ENCODE measurements at places on chromosomes 2 and 18. TPM values are rescaled to one million over a fixed set of nuclear protein-coding genes. Genes with fewer than 3 reads are reported as not detected.

- no peak for DNase-seq
Measured at GRCh38 chr2:31222071-31222470, 4.8 kb upstream of the CAPN14 start.

DNA sequence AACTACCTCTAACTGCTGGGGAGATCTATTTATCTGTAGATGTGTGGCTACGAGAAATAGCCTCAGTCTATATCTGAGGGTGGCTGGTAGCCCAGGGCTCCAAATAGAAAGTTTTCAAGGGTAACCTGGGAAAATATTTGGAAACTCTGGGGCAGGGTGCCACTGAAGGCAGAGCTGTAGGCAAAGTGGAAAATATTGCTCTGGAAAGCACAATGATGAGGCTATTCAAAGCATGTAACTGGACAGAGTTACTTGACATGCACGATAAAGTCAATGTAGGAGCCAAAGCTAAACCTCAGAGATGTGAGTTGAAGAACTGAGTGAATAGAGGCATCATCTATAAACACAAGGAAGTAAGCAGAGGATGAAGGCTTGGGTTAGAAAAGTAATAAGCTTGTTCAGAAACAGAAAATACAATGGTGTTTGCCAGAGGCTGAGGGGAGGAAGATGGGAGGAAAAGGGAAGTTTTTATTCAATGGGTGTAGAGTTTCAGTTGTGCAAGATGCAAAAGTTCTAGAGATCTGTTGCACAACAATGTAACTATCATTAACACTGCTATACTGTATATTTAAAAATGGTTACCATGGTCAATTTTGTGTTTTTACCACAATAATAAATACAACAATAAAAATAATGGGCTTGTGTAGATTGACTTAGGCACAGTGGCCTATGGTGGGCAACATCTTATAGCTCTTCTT, 171.6 kb downstream of the MBD2 start:
- DNase-seq: no peak

- peak; percentile 19 for DNase-seq
Measured at GRCh38 chr2:138827426-138828054, 47.4 kb upstream of the NXPH2 start.

DNA sequence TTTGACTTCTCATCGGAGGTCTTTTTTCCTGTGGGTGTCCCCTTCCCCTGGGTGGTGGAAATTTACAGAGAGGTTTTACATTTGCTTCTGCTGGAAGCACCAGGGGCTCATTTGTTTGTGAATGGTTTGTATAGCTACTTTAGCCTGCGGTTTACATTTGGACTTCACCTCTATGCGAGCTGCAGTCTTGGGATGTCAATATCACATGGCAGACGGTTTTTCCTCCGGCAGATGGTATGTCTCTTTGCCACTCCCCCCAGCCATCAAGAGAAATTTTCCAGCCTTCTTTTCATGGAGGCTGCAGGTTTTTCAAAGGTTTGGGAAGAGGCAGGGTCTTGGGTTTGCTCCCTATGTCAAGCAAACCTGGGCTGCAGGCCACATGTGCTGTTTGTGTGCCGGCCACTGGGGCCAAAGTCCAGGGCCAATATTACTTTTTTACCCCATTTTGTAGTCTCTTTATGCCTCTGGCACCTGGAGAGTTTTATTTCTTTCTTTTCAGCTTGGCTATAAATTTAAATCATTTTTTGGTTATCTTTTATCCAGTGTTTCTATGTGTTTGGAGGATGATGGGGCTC, 23.9 kb upstream of the BOD1L2 start:
- no peak for DNase-seq

- DNase-seq: no peak
Measured at GRCh38 chr18:68083776-68084175, 567.3 kb upstream of the DSEL start.

DNA sequence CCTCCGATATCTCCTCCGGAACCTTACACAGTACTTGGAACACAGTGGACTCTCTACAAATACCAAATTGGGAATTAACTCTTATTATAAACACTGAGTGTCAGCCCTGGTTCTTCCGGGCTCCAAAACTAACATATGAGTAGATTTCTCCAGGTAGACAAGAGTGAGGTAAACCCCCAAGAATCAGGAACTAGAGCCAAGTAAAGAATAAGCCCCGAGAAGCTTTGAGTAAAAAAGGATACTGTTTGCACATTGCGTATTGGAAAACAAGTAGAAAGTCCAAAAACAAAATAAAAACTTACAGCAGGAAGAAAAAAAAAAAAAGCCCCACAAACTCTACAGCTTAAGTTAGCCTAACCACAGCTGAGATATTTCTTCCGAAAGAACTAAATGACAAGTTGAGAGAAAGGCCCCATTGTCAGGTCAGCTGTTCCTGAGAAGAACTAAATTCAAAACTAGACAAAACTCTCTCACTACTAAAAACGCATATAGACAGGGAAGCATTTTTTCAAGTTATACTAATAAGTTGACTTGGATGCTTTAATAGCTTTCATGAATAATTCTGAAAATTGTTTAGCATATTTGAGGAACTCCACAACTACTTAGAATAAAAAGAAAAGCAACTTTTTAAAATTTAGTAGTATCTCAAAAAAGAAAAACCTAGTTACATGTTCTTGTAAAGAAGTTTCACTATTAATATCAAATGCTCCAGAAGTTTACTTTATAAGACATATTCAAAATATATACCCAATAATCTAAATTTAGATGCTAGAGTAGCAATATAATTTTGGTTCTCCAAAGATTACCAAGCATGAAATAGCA, 4.3 kb upstream of the HAAO start:
- no peak for DNase-seq

The CRYBA2 gene
- not detected for total RNA-seq

DNA sequence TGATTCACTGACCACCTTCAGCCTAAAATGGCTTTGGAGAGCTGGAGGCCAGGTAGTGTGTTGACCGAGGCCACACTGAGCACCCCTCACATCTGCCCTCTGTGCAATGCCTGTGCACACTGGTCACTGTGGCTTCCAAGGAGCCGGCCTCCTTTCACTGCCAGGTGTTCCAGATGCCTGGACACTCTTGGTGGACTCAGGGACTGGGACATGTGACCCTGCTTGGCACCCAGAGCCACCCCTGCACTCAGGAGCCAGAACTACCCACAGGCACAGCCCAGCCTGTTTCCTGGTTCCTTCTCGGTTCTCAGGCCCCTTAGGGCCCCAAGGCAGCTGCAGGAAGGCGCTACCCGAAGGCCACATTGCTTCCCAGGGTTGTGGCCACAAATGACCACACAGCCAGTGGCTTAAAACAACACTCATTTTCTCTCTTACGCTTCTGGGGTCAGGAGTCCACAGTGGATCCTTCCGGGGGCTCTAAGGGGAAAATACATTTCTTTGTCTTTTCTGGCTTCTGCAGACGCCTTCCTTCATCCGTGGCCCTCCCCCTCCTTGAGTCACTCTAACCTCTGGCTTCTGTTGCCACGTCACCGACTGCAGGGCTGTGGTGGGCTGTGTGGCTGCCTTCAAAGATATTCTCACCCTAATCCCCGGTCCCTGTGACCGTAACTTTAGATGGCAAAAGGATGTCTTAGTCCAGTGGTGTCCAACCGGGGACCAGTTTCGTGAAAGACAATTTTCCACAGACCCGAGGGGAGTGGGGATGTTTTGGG, 78.6 kb downstream of the ASB1 start:
- DNase-seq: no peak

DNA sequence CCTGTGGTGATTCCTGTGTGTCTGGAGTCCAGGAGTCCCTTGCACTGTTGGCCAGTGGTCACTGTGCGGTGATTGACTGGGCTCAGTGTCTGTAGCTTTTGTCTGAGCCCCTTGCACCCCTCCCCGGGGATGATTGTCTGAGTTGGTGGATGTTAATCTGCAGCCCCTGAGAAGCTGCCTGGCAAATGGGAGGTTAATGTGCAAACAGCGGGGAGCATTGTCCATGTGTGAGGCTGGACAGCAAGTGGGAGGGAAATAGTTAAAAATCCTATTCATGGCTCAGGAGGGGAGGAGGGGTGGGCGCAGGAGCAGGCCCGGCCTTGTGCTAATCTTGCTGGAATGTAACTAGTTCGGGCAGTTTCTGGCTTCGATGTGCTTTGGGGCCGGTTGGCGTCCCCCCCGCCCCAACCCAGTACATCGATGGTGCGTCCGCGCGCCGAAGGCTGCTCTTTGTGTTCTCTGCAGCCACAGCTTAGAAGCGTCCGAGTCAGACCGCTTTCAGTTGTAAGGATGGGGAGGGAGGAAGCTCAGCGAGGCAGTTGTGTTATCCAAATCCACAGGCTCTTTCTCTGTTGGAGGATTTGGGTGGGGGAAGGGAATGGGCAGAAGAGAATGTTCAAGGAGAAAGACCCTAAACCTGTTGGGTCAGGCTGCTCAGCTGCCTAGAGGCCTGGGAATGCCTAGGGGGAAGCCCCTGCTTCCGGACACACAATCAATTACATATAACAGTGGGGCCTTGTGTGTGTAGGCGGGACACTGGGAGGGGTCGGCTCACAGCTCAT, 71.8 kb downstream of the TGOLN2 start:
- no peak for DNase-seq

GRCh38 chr2:136016427-136016826, 31.0 kb upstream of the DARS1 start:
- DNase-seq: no peak

The GALR1 gene
- not detected for total RNA-seq

GRCh38 chr18:35155398-35156117, 85.3 kb upstream of the ZNF397 start:
- no peak for DNase-seq

All from pulmonary artery endothelial cell (primary cell).